ENCODE measurements at places on chromosomes 11 and 22.

- DNase-seq: no peak
Observed at GRCh38 chr11:6825231-6825744, 20.2 kb upstream of the OR10A5 start.

- no peak for DNase-seq
Observed at GRCh38 chr22:23806837-23807236, 20.1 kb downstream of the SMARCB1 start.

DNA sequence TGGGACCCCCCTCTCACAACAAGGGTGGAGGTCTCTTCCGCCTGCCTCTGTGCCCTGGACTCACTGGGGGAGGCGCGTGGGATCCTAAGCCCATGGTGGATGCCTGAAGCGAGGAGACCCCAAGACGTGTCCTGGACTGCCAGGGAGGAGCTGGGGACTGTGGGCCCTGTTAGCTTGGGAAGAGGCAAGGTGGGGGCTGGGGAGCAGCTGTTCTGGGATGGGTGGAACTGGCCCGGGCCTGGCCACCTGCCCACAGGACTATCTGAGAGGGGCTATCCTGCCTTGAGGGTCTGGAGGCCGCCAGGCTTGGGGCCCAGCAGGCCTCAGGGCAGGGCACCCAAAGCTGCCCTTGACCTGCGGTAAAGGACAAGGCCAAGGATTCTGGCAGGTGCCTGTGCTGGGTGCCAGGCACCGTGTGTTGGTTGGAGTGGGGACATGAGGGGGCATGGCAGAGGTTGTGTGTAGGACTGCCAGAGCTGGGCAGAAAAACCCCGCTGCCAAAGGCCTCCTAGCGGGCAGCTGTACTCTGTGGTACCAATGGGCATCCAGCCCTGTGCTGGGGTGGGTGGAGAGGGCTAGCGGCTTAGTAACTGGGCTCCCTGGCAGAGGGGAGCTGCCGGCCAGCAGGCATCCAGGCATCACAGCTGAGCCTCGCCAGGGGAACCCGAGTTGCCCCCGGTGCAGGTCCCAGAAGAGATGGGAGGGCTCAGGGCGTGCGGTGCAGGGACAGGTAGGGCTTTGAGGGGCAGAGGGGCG is 670 bp downstream of the LSP1 start:
- peak; percentile 36 for DNase-seq

DNA sequence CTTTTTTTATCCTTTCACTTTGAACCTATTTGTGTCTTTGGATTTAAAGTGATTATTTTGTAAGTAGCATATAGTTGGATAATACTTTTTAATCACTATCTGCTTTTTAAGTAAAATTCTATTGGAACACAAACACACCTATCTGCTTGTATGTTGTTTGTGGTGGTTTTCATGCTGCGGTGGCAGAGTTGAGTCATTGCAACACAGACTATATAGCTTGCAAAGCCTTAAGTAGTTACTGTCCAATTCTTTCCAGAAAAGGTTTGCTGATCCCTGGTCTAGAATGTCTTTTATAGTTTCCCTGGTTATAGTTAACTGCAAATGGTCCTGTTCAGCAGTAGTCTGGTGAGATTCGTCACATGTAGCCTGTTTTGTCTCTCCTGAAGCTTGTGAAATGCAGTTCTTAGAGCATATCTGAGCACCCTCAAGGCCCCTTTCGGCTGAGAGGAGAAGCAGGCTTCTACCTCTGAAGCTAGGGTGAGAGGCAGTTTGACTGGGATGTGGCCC is 21.5 kb downstream of the SHANK3 start:
- DNase-seq: no peak

DNA sequence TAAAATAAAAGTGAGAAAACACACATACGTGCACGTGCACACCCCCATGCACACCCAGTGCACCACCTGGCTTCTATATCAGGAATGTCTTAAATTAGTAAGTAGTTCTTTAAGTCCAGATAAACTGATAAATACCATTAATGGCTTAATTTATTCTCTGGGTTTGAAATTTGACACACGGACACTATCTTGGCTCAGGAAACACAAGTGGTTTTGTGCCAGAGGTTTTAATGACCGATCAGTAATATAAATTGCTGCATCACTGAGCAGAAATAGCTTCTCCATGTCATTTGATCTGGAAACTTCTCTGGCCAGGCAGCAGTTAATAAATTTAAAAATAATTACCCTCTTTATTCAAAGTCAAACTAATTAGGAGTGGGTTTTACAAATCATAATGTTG is 101.5 kb upstream of the NNMT start:
- no peak for DNase-seq

- DNase-seq: no peak
Observed at GRCh38 chr22:22021162-22021750, 38.7 kb upstream of the TOP3B start.

GRCh38 chr11:68302670-68303069 is 9.7 kb upstream of the LRP5 start:
- no peak for DNase-seq

Data from stimulated activated CD4-positive, alpha-beta T cell treated with anti-CD3 and anti-CD28 coated beads, Interleukin-2, amount 100 ng/mL, for 24 hours (primary cell).